ENCODE measurements at places on chromosomes 13 and 19.

DNA sequence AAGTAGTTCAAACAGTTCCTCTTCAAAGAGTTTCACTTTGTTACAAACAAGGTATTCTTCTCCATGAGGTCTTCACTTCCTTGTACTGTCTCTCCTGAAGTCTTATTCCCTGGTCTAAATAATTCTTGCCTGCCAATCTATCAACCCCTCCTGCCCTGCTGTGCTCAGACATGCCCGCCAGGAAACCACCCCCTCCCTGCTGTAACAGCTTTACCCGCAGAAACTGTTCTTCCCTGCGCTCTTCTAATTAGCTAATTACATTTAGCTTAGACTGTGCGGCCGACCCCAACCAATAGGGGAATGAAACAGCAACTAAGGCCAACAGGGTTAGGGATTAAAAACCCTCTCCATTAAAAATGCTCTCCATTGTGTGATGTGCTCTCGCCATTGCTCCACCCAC is 46.7 kb downstream of the ZNF846 start:
- DNase-seq = no peak

DNA sequence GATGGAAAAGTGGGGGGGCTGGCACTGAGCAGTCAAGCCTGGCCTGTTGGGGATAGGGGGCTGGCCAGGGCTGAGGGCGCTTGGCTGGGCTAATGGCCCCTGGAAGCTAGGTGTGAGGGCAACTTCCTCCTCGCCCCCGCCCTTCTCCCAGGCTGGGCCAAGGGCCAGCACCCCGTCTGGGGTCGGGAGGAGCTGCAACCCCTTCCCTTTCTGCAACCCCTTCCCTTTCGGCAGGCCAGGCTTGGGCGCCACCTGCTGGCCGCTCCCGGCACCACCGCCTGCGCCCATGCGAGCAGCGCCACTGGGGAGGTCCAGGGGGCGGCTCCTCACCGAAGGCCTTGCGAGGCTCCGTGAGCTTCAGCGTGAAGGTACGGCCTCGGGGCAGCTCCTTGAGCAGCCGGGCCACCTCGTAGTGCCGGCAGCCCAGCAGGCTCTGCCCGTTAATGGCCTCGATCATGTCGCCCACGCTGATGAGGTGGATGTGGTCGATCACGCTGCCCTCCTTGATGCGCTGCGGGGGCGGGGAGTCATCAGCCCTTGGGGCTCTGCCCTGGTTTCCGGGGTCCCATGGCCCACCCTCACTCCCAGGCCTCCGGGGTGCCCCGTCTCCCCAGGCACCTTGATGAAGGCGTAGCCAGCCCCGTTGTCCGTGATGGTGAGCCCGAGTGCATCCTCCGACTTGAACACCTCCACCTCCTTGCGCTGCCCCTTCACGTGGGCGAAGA is 5.0 kb upstream of the PTGER1 start:
- DNase-seq = peak; percentile 76

DNA sequence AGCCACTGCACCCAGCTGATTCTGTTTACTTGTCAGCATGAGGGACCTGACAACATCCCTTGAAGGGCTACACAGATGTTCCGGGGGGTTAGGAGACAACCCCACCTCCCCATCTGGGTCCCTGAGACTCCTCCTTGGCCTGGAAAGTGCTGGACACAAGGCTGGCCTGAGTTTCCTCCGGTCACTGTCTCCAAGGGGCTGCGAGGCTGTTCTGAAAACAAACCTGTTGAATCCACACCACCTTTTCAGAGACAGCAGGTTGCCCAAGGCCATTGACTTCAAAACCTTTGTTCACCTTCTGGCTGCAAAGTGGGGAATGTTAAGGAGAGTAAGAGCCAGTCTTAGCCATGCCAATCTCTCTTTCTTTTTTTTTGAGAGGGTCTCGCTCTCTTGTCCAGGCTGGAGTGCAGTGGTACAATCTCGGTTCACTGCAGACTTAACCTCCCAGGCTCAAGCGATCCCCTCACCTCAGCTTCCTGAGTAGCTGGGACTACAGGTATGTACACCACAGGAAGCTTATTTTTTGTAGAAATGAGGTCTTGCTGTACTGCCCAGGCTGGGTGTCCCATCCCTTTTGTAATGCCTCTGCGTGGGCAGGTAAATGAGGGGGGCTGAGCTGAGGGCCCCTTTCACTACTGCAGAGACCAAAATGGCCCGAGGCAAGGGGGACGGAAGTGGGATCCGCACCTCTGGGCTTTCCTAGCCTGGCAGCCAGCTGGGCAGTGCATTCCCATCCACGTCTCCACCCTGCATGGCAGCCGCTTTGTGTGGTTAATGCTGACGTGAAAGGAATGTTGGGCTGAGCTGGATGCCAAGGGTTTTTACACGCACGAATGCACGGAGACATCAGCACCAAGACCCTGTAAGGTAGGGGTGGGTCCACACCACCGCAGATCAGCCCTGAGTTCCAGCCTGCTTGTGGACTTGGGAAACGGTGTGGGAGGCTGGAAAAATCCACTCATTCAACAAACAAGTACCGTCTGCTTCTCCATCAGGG is 1.9 kb upstream of the ZNF628 start:
- DNase-seq = no peak

GRCh38 chr19:10858204-10858828 is 10.1 kb downstream of the C19orf38 start:
- no peak for DNase-seq

GRCh38 chr13:105050686-105051085 is 1484.8 kb downstream of the EFNB2 start:
- no peak for DNase-seq

DNA sequence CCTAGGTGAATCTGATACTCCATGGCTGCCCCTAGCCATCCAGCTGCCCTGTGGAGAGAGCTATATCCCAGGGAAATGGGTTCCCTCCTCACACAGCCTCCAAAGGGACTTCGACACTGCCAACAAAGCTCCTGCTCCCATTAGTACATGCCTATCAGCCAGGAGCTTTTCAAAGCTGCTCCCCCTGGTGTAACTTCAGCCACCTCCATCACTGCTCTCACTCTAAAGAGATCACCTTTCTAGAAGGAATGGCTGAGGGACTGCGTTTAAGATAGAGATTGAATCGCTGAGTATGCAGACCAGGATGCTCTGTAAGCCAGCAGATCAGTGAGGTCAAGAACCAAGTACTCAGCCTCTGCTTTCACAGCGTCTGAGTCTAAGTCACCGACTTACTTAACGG is 213.7 kb downstream of the NALCN start:
- DNase-seq = no peak

DNA sequence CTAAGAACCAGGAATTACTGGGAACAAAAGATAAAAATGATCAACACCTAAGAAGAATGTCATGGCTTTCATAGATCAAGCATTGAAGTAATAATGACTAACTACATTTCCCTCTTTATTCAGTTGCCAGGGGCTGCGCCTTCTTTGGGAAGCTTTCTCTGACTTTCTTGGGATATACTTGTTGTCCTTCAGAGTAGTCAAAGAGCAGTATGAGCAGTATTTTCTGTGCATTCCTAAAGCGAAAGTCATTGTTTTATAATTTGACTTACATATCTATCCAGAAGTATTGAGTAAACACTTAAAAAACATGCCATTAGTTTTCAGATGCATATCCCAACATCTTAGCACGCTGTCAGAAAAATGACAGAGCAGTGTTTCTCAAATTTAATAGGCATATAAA is 2412.4 kb downstream of the PCDH9 start:
- DNase-seq = no peak

GRCh38 chr19:2164020-2164998 is 576 bp downstream of the DOT1L start:
- no peak for DNase-seq

DNA sequence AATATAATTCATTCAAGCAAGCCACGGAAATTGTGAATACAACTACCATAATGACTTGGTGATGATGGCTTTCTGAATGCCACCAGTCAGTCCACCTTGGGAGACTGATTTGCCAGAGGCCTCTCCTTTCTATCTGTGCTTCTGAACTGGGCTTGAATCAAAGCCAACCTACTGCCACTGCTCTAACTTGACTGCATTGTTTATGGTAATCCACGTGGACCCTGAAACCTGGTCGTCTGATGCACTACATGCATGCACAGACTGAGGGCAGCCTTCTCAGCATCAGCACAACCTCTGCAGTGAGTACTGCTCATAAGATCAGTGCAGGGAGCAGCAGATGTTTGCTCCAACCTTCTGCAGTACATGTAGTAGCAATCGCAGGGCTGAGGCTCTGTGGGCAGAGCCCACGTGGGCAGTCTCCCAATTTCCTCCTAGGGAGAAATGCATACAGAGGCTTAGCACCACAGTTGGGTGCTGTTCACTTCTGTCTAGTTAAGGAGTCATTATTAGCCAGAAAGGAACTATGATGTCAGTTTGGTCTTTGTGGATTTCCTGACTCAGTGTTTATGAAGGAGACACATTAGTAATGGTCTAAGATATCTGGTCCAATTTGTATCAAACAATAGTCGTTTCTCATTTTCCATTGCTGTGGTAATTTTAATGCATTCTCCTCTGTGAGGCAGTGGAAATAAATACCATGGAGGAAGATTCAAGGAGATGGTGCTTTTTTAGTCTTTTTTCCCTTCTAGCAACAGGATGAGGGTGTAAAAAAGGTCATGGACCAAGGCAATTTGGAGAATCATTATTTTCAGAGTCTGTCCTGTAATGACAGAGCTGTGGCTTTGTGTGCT is 82.5 kb downstream of the AKAP11 start:
- DNase-seq = no peak

- DNase-seq = no peak
Observed at GRCh38 chr13:30792285-30793000, 57.1 kb downstream of the ALOX5AP start.

- DNase-seq = peak; percentile 1
Observed at GRCh38 chr13:20002787-20003186, 44.3 kb downstream of the ZMYM2 start.

- DNase-seq = no peak
Observed at GRCh38 chr13:102035969-102036368, 365.9 kb downstream of the FGF14 start.

GRCh38 chr13:38419312-38419873 is 69.7 kb downstream of the UFM1 start:
- no peak for DNase-seq

GRCh38 chr19:34651747-34652146 is 25.2 kb downstream of the SCGB2B2 start:
- DNase-seq = no peak

- no peak for DNase-seq
Observed at GRCh38 chr19:9848060-9848459, 12.9 kb downstream of the PIN1 start.

- DNase-seq = no peak
Observed at GRCh38 chr19:51794885-51795490, at the start of gene FPR3. FPR3 (plus strand) TSS chr19:51795157; CDS start chr19:51823749, 28,592 bp downstream.

GRCh38 chr19:3123956-3124355 is 11.9 kb upstream of the GNA15 start:
- no peak for DNase-seq

GRCh38 chr13:79365981-79366380 is 40.1 kb downstream of the RBM26 start:
- DNase-seq = no peak

All from CMK (cell line).